ENCODE measurements at places on chromosomes 12 and 14.

- DNase-seq = peak; percentile 88
These were observed 236.0 kb downstream of the BCL11B start for GRCh38 chr14:99035712-99036610.

- DNase-seq = no peak
These were observed 108.6 kb downstream of the KTN1 start for GRCh38 chr14:55688566-55688965.

DNA sequence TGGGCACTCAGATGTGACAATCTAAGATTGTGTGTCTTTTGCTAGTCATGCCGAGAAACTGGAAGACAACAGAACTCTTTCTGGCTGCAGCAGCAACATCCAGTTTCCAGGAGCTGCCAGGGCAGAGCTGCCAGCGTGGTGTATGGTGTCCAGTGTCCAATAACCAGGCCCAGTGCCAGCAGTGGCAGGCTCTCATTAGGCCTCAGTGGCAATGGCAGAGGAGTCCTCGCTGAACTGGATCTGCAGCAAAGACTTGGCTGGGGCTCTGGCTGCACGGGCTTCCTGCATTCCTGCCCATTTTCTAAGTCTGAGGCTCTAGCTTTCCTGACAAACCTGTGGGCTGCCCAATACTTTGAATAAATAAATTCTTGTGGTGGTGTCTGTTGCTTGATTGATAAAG lies 26.2 kb upstream of the PPM1A start:
- DNase-seq = no peak

DNA sequence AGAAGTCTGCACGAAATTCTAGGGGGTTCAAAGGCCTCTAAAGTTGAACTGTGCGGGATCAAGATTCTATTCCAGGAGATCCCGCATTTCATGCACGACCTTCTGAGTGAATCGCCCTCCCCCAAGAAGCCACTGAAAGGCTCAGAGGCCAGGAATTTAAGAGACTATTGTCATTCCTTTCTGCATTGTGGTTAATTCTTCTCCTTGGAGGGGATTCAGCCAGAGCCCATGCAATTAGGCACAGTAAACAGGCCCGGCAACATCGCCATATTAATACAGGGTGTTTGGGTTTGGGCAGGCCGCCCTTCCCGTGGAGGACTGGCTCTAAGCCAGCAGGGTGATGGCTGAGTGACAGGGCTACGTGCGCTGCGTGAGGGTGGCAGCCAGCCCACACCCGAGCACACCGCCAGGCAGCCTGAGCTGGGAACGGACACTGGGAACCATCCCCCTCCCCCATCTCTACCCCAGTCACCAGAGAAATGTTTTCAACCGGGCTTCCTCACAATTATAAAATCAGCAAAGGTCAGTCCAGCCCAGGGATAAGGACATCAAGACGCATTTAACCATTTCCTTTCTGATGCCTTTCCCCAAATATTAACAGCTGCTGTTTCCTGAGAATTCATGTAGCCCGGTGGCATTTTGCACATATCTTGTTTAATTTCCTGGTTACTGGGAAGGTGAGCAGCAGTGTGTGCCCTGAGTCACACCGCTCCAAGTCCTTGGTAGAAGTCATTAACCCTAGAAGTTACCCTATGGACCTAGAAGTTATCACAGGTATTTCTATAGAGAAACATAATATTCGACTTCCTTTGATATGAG lies 12.5 kb downstream of the EGLN3 start:
- no peak for DNase-seq

GRCh38 chr12:111503116-111503515 lies 96.0 kb downstream of the ATXN2 start:
- DNase-seq = no peak

DNA sequence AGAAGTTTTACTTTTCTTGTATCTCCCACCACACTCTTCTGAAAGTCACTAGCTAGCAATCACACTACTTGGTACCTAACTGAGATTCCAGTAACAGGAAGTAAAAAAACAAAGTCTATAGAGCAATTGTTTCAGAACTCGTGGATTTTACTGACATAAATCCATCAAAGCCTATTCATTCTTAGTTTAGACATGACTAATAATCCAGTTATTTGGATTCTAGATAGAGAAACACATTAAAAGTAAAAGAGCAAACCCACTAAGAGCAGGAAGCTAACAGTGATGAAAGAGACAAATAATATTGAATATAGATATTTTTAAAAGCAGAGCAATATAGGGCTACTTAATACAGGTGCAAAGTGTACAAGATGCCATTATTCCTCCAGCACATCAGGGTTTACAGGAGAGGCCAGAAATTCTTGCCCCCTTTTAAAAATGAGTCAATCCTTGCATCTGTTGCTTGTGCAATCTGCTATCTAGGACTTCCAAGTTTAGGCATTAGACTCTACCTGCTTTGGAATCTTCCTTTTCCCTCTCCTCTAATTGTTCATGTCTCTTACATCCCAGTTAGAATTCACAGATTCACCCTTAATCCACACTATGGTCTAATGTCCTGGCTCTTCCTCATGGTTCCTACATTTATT lies 6.0 kb downstream of the HEATR5A start:
- DNase-seq = no peak

GRCh38 chr12:51814311-51815088 lies 34.0 kb downstream of the FIGNL2 start:
- no peak for DNase-seq
